ENCODE measurements at places on chromosomes 5 and 9.

DNA sequence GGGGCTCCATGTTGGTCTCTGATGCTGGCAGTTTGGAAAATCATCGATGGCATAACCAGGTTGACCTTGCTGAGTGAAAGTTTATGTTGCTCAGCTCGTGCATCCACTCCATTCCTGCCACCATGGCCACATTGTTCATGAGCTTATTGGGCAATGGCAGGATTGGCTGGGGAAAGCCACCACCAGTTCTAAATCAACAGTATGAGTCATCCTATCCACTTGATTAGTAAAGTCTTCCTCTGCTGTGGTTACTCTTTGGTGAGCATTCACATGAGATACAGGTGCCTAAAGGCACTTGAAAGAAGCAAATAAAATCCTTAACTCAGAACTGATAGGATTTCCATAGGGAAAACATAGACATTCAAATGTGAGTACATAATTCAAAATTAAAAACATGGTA is 131.8 kb upstream of the FBN2 start:
- no peak for DNase-seq

DNA sequence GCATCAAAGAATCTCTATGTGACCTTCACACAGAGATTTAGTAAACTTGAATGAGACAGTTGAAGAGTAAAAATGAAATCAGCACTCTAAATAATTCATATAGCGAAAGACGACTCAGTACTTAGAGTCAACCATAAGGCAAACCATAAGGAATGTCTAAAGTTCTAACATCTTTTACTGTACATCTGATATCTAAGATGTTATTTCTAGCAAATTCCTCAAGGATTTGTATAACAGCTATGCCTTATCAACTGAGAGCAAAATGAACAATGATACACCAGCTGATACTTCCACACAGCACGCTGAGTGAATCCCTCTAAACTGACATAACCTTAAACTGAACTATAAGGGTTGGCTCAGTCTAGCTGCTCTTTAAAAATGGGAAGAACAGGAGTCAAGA is 760.3 kb downstream of the EFNA5 start:
- DNase-seq = no peak

DNA sequence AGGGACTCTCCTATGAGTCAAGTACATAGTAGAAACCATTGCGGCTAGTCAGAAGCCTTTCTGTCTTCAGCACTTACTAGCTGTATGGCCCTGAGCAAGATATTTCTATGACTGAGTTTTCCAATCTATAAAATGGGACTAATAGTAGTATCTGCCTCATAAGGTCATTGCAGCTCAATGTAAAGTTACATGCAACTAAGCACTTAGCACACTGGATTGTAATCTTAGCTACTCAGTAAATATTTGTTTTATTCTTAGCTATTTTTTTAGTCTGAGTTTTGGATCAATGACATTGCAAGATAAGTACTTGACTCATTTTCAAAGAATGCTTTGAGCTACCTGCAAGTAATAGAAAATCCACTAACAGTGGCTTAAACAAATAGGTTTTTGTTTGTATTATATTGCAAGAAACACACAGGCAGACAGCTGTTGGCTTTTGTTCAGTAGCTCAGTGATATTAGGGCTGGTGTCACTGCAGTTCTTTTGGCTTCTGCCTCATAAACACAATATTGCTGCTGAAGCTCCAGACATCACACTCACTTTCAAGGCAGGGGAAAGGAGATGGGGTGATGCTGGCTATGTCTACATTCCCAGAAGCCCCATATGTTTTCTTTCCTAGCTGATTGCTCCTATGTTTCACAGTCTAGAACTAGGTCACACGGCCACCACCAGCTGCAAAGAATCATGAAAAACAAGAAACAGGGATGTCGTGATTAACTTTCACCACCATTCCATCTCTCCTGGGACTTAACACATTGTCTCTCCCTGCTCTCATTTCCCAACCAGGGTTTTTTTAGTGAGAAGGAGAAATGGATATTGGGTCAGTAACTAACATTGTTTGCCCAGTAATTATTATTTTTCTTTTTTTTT is 26.9 kb upstream of the FAT2 start:
- no peak for DNase-seq

GRCh38 chr5:82050955-82051354 is 79.1 kb downstream of the ATG10 start:
- no peak for DNase-seq

DNA sequence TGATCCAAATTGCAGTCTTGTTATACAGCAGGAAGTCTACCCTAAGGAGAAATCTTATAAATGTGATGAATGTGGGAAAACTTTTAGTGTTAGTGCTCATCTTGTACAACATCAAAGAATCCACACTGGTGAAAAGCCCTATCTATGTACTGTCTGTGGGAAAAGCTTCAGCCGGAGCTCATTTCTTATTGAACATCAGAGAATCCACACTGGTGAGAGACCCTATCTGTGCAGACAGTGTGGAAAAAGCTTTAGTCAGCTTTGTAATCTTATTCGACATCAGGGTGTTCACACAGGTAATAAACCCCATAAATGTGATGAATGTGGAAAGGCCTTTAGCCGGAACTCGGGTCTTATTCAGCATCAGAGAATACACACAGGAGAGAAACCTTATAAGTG is 10.4 kb downstream of the ZNF189 start:
- DNase-seq = no peak

DNA sequence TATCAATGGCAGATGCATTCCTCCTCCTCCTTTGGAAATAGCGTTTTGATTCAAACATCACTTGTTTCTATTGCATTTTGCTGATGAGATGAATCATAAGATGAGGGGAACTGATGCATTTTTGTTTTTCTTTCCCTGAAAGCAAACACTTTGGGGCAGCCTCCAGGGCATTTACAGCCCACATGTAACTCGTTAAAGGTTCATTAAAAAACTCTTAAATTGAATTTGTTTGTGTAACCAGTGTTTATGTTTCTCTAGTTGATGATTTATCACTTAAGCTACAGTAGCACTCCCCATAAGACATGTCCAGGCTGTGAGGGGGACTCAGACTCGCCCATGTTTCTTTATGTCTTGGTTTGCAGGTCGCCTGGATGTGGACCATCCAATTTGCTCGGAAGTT is 246.1 kb upstream of the ANKH start:
- no peak for DNase-seq

- DNase-seq = no peak
Measured at GRCh38 chr5:15300141-15300540, 199.8 kb upstream of the FBXL7 start.

DNA sequence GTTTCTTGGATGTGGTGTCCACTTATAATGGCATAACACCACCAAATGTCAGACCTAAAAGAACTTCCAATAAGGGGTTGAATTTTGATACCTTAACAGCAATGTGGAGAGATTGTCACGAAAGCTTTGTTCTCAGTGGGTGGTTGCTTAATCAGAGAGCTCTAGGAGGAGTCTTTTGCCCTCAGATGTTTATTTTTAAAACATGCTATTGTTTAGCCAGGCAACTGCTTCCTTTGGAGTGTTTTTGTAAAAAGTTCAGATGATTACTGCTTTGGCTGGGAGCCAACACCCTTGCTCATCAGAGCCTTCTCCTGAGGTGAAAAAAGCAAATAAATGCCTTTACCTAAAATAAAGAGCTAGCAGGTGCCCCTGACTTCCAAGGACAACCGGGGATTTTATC is 65.0 kb downstream of the SLC1A1 start:
- DNase-seq = peak; percentile 12

- DNase-seq = no peak
Measured at GRCh38 chr9:75229605-75230332, 141.5 kb downstream of the OSTF1 start.

- DNase-seq = peak; percentile 100
Measured at GRCh38 chr9:93566408-93567270, 9.7 kb upstream of the PHF2 start.

GRCh38 chr5:148808864-148809642 is 17.4 kb upstream of the ADRB2 start:
- DNase-seq = no peak

All from activated T-cell treated with anti-CD3 and anti-CD28 coated beads for 1 hour (primary cell).